ENCODE measurements at places on chromosomes 11 and 22. TPM values are rescaled to one million over a fixed set of nuclear protein-coding genes. Genes with fewer than 3 reads are reported as not detected.

The APOL5 gene
- not detected for total RNA-seq

The RFPL3 gene
- total RNA-seq: not detected

The ELMOD1 gene
- 0.32 TPM for total RNA-seq

The DENND6B gene
- total RNA-seq: 2.3 TPM

The TNNI2 gene
- 2.2 TPM for total RNA-seq

The VSTM5 gene
- 0.36 TPM for total RNA-seq

The NXPE2 gene
- 0.19 TPM for total RNA-seq

The ANO9 gene
- total RNA-seq: 2.8 TPM

The OR5P2 gene
- total RNA-seq: not detected

- no peaks in the 10 kb centered on the region for H3K36me3 ChIP-seq
- H3K4me3 ChIP-seq: no peak overlapping the region
- no peak overlapping the region for H3K27ac ChIP-seq
- no peaks in the 10 kb centered on the region for H3K27me3 ChIP-seq
- DNase-seq: no peak
These were observed 196.4 kb upstream of the PITPNB start for GRCh38 chr22:28115426-28115825.

DNA sequence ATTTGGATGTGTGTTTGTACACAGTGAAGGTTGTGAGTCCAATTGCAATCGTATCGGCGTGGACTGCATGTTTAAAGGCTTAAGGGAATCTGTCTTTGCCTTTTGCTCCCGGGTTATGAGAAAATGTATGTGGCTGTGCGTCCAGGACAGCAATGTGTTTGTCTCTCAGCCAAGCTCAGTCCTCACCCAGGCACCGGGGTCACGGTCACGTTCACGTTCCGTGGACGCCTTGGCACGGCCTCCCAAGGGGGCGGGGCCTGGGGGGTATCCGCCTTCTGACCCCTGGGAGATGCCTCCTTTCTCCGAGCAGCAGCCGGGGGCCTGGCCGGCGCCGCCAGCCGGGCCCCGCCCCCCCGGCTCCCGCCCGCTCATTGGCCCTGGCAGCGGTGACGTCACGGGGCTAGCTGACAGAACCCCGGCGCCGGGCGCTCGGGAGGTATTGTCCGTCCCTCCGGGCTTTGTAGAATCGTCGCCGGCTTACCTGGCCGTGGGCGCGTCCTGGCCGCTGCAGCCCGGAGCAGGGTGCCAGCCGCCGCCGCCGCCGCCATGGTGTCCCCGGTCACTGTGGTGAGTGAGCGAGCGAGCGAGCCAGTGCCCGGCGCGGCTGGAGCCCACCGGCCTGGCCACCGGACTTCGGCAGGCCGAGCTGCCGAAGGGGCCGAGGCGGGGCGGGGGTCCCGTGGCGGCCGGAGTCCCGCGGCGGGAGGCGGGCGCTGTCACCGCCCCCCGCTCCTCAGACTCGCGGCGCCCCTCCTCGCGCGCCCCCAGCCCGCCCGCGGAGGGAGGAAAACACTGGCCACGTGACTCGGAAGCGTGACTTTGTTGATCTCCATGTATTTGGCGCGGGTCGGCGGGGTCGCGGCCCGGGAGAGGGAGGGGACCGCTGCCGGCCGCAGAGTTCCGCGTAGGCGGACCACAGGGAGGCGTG lies at the start of gene TMEM86A:
Gene TMEM86A (plus strand): TSS at position 439 of the 928 bp plus-strand sequence. CDS start 108 bp downstream, at position 547.
- H3K27ac ChIP-seq: no peak within 1 kb of the TSS
- peak within 1 kb of the TSS; percentile 69 for H3K4me3 ChIP-seq
- no peaks in the 10 kb centered on the region for H3K27me3 ChIP-seq
- peak; percentile 96 for DNase-seq
- H3K4me1 ChIP-seq: no peaks in the 10 kb centered on the region
- no peaks in the 10 kb centered on the region for H3K36me3 ChIP-seq

GRCh38 chr22:32202539-32203180 lies 2.2 kb downstream of the RFPL2 start:
- no peaks in the 10 kb centered on the region for H3K4me1 ChIP-seq
- H3K27ac ChIP-seq: no peak overlapping the region
- no peaks in the 10 kb centered on the region for H3K36me3 ChIP-seq
- no peaks in the 10 kb centered on the region for H3K27me3 ChIP-seq
- DNase-seq: no peak

DNA sequence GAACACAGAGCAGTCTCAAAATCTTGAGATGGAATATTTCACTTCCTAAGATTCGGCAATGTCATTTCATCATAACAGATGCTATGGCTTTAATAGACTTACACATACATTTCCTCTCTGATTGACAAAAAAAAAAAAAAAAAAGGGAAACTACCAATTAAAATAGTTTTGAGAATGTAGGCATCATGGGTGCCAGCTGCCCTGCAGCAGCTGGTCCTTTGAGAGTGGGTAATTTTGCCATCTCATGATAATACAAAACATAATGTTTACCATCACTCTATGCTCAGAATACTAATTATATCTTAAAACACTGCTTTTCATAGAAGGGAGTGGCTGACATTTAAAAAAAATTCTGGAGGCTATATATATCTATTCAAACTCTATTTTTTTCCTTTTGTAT lies 775.6 kb upstream of the CCDC90B start:
- H3K36me3 ChIP-seq: no peaks in the 10 kb centered on the region
- H3K4me1 ChIP-seq: no peaks in the 10 kb centered on the region
- no peak overlapping the region for H3K4me3 ChIP-seq
- H3K27me3 ChIP-seq: no peaks in the 10 kb centered on the region
- no peak for DNase-seq
- no peak overlapping the region for H3K27ac ChIP-seq

DNA sequence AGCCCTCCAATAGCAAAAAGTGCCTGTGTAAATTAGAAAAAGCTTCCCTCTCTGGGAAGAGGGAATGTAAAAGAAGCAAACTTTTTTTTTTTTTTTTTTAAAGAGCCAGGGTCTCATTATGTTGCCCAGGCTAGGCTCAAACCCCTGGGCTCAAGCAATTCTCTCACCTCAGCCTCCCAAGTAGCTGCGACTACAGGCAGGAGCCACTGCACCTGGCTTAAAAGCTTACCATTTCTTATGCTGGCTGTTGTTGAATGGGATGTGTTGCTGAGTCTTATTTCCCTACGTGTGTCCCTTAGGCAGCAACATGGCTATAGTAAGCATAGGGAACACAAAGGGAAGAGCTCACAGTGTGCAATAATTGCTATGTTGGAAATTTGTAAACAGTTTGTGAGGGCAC lies 225.5 kb upstream of the CCDC90B start:
- no peaks in the 10 kb centered on the region for H3K36me3 ChIP-seq
- H3K27me3 ChIP-seq: no peaks in the 10 kb centered on the region
- no peak for DNase-seq
- no peak overlapping the region for H3K4me3 ChIP-seq
- no peaks in the 10 kb centered on the region for H3K4me1 ChIP-seq

DNA sequence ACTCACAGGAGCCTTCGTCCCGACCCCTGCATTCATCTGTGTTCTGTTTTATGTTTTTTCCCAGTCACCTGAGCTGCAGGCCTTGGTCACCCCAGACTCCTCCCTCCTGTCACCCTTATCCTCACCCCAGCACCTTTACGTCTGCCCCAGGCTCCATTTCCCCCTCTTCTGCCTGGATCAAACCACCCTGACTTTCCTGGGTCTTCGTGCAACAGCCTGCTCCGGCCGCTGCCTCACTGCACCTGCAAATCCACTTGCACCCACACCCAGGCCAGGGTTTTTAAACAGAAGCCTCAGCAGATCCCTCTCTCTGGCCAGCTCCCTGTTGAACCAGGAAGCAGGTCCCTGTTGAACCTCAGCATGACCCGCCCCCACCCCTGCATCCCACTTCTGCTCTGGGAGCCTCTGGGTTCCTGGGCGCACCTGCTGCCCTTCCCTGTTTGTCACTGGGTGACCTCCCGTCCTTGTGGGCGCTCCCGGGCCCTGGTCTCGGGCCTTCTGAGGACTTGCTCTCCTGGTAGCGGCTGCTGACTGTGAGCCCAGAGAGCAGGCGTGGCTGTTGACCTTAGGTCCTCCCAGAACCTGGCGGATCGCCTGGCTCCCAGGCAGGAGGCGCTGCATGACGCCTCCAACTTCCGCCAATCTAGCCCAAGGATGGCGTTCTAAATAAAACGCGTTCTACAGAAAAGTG lies 12.8 kb downstream of the MAPK8IP2 start:
- no peak overlapping the region for H3K27ac ChIP-seq
- no peaks in the 10 kb centered on the region for H3K4me1 ChIP-seq
- H3K4me3 ChIP-seq: no peak overlapping the region
- H3K36me3 ChIP-seq: no peaks in the 10 kb centered on the region
- H3K27me3 ChIP-seq: no peaks in the 10 kb centered on the region

DNA sequence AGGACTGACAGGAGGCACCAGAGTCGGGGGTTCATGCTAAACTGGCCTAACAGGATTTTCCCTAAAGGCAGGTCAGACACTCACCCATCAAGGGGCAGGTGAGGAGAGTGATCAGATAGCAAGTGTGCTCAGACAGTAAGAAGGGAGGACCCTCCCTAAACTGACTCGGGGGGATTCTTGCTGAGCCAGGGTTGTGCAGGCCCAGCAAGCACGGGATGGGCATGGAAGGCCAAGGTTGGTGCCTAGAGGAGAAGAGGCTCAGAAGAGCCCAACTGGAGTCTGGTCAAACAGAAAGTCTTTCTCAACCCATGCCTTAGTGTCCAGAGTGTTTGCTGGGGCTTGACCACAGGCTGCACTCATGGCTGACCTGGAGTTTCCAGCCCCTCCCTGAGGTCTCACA lies 6.2 kb upstream of the APOL1 start:
- H3K4me1 ChIP-seq: no peaks in the 10 kb centered on the region
- no peak overlapping the region for H3K4me3 ChIP-seq
- no peaks in the 10 kb centered on the region for H3K27me3 ChIP-seq
- no peak overlapping the region for H3K27ac ChIP-seq
- H3K36me3 ChIP-seq: no peaks in the 10 kb centered on the region
- no peak for DNase-seq

DNA sequence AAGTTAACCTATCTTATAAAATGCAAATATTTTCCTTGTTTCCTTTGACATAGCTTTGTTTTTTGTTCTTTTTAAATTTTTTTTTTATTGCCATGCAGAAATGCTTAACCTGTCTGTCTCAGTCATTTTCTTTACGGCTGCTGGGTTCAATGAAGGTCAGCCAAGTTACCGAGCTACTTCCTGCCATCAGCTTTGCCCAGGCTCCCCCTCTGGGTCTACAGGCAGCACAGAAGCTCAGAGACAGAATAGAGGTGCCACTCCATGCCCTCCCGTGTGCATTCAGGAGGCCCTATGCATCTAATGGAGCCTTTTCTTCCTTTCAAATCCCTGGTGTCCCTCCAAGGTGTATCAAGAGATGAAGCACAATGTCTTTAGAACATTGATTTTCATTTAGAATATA lies 411.0 kb upstream of the NARS2 start:
- no peaks in the 10 kb centered on the region for H3K27me3 ChIP-seq
- DNase-seq: no peak
- H3K4me1 ChIP-seq: no peaks in the 10 kb centered on the region

GRCh38 chr22:48783821-48784266 lies 1043.8 kb downstream of the BRD1 start:
- no peaks in the 10 kb centered on the region for H3K36me3 ChIP-seq
- H3K27ac ChIP-seq: no peak overlapping the region
- DNase-seq: no peak
- H3K27me3 ChIP-seq: no peaks in the 10 kb centered on the region

DNA sequence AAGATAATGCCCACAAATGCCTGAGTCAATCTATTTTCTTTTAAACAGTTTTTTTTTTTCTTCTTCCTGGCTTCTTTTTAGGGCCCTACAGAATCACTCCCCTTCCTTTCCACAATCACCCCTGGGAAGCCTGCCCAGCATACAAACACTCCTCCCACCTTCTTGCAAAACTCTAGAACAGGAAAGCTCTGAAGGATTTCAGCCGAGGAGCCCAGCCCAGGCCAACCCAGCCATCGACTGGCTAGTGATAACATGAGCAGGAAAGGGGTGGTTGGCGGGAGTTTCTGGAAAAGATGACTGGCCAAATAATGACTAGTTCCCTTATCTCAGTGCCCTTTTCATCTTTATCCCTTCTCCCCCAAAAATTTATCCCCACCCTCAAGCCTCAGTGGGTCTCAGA lies 68.2 kb downstream of the USP35 start:
- no peaks in the 10 kb centered on the region for H3K36me3 ChIP-seq
- peaks cover 15% of the 10 kb centered on the region for H3K4me1 ChIP-seq
- DNase-seq: peak; percentile 93
- H3K27me3 ChIP-seq: no peaks in the 10 kb centered on the region
- no peak overlapping the region for H3K4me3 ChIP-seq
- peak overlapping the region; percentile 37 for H3K27ac ChIP-seq

DNA sequence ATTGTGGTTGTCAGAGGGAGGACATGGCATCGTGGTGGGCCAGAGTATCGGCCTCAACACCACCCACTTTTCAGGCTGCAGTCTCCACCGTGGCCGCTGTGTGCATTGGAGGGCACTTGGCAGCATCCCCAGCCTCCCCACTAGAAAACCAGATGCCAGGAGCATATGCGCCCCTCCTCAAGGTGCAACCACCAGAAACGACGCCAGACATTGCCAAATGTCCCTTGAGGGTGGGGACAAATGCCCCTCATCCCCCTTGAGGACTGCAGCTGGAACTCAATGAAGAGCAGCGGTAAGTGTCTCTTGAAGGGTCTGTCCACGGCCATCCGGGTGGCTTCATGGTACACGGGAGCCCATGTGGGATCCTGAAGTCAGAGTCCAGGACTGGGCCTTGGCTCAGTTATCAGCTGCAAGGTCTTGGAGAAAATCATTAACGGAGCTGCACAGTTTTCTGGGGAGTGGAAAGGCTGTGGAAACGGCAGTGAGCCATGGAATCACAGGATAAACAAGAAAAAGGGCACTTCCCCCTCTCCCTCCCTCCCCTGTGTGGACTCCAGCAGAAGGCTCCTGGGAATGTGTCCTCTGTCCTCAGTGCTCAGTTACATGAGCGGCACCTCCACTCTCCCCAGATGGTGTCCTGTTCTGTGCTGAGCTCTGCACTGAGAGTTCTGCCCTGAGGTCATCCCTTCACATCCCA lies 324.4 kb upstream of the B3GAT1 start:
- H3K4me3 ChIP-seq: no peak overlapping the region
- no peaks in the 10 kb centered on the region for H3K27me3 ChIP-seq
- H3K4me1 ChIP-seq: no peaks in the 10 kb centered on the region
- DNase-seq: no peak
- H3K27ac ChIP-seq: no peak overlapping the region
- H3K36me3 ChIP-seq: no peaks in the 10 kb centered on the region

DNA sequence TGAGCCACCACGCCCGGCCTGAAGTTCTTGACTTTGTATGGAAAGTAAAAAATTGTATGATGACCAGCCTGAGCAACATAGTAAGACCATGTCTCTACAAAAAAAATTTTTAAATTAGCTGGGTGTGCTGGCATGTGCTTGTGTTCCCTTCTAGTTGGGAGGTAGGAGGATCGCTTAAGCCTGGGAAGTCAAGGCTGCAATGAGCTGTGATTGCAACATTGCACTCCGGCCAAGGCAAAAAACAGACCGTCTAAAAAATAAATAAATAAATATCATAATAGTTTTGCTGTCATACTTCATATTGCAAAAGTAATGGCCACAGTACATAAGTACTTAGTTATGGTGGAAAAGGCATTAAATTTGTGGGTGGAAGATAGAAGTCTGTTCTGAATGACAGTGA lies 3.4 kb downstream of the AGBL2 start:
- H3K27ac ChIP-seq: no peak overlapping the region
- no peaks in the 10 kb centered on the region for H3K4me1 ChIP-seq
- DNase-seq: no peak
- no peak overlapping the region for H3K4me3 ChIP-seq
- H3K36me3 ChIP-seq: peaks cover 2% of the 10 kb centered on the region
- H3K27me3 ChIP-seq: no peaks in the 10 kb centered on the region

GRCh38 chr11:77542296-77542695 lies 47.5 kb upstream of the AQP11 start:
- H3K4me3 ChIP-seq: no peak overlapping the region
- DNase-seq: no peak
- H3K36me3 ChIP-seq: no peaks in the 10 kb centered on the region
- no peaks in the 10 kb centered on the region for H3K27me3 ChIP-seq
- no peaks in the 10 kb centered on the region for H3K4me1 ChIP-seq
- no peak overlapping the region for H3K27ac ChIP-seq

All from aorta (tissue), 5 donors.